Stimulated activated CD8-positive, alpha-beta memory T cell treated with anti-CD3 and anti-CD28 coated beads, Interleukin-4, amount 100 ng/mL, for 4 hours (primary cell): ENCODE measurements at places on chromosomes 6 and 20.

DNA sequence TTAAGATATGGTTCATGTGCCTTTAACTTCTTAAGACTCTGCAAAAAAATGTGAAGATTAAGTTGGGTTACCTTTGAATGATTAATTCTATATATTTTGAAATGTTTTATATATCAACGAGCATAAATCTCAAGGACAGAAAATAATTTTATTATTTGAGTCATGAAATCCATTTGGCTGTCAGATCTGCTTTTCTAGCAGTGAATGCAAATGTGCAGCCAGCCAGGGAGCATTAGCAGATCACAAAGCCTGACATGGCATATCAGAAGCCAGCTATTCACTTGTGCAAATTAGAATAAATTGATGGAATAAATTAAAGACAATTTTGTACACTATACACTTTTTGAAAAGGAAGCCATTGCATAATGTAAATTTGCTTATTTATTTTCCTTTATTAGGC, 424.3 kb downstream of the ADGRB3 start:
- DNase-seq, result no peak

DNA sequence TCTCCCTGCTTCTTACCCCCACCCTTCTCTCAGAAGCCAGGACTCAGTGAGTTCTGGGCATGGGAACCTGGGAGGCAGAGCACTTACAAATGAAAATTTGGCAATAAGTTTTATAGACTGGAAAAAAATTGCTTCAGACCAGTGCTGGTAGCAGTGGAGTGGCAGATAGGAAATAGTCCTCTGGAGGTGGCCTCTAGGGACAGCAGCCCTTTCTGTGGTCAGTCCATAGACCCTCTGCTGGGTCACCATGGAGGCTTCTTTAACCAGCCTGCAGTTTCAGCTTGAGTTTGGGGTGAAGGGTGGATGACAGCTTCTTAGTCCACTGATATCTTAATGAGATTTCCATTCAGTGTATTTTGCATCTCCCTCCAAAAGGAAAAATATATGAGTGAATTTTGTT, 179.1 kb downstream of the ARID1B start:
- no peak for DNase-seq

DNA sequence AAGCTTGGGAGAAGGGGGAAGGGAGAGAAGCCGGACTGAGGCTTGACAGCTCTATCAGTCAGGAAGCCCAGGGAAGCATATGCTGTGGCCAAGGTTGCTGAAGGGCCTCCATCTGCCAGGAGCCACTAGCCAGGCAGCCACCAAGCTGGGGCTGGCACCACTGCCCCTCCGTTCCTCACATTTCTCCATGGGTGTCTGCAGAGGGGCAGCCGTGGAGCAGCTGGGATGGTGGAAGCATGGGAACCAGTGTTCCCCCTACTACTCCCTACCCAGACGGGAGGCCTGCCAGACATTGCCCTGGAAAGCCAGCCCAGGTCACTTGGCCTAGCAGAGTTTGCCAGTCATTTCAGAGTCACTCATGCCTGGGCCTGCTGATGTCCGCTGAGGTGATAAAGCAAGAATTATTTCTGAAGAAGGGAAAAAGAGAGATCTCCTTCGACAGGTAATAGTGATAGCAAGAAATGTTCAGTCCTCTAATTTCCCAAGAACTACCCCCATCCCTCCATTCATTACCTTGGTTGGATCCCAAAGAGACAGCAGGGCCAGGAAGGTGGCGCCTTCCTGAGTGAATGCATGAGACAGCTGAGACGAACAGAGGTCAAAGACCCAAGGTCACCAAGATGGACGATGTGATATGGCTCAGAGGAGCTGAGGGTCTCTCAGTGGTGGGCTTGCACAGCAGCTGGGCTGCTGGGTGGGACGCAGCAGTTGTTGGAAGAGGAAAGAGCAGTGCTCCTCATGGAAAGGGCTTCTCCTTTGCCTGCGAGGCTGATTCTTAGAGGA, 21.9 kb downstream of the SNPH start:
- DNase-seq, result no peak

- no peak for DNase-seq
Measured at GRCh38 chr20:49647550-49647949, 66.1 kb downstream of the B4GALT5 start.

- no peak for DNase-seq
Measured at GRCh38 chr6:7578516-7578915, 11.5 kb upstream of the SNRNP48 start.

DNA sequence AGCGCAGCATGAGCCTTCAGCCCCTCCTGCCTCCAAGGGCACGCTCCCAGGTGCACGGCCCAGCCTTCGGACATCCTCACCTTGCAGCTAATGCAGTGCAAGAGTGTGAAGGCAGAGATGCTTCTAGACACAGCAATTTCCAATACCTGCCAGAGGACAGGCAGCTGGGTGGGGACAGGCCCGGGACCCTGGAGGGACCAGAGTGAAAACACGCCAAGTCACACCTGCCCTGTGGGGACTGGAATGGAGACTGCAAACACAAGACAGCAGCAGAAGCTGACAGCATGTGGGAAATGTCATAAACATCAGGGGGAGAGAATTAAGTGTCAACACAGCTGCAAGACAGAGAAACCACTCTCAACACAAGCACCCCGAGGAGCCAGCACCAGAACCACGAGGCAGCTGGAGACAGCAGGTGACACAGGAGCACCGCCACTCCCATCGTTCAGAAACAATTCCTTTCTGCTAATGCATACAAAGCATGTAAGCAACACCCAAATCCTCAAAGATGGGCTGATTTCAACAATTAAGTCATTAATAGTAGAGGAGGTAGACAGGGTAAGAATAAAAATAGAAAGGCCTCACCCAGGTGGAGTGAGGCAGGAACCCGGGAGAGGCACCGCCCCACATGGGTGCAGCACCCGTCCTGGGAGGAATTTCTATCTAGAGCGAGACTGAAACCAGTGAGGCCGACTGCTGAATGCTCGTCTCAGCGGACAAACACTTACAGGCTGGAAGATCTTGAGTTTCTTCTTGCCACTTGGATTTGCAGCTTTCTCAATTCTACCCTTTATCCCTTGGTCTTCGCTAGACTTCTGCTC, 17.1 kb downstream of the DIDO1 start:
- DNase-seq, result no peak

GRCh38 chr6:70124882-70125545, 177.9 kb downstream of the COL9A1 start:
- no peak for DNase-seq

GRCh38 chr6:120916844-120917243, 417.4 kb downstream of the TBC1D32 start:
- DNase-seq, result no peak

DNA sequence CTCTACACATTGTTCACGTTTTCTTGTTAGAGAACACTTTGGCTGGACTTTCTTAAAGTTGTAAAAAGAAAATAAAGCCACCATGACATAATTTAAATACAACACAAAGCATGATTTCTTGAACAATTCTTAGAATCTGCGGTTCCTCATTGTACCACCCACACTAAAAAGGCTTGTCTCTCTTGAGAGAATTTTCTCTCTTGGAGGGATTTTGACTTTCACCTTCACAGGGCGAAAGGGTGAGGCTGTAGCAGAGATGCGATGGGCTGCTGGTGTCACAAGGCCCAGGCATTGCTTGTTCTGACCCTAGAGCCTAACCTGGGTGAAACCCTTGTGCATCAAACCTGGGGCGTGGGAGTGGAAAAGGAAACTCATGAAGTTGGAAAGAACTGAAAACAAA, 122.7 kb upstream of the RIPOR2 start:
- no peak for DNase-seq
